ENCODE measurements at places on chromosomes 4 and X.

DNA sequence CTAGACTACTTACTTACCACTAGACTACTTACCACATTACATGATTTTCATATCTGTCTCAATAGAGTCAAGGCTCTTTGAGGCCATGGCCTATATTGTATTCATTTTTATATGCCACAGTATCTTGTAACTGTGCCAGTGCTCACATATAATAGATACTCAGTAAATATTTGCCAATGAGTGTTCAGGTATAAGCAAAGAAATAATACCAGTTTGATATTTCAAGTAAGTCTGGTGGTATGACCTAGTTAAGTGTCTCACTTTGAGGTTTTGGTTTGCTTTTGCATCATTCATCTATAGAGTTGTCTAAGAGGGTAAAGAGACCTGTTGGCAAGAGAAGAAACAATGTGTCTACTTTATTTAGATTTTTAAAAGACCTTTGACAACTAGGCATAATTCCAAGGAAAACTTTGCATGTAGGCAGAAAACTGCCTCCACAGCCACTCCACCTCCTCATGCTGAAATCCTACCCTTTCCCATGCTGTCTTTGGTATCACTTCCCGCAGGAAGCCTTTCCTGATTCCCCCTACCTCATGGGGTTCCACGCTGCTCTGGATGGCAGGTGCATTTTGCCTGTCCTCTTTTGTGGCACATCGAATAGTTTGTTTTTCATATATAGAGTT lies 91.3 kb upstream of the KLHL13 start:
- DNase-seq, result no peak

DNA sequence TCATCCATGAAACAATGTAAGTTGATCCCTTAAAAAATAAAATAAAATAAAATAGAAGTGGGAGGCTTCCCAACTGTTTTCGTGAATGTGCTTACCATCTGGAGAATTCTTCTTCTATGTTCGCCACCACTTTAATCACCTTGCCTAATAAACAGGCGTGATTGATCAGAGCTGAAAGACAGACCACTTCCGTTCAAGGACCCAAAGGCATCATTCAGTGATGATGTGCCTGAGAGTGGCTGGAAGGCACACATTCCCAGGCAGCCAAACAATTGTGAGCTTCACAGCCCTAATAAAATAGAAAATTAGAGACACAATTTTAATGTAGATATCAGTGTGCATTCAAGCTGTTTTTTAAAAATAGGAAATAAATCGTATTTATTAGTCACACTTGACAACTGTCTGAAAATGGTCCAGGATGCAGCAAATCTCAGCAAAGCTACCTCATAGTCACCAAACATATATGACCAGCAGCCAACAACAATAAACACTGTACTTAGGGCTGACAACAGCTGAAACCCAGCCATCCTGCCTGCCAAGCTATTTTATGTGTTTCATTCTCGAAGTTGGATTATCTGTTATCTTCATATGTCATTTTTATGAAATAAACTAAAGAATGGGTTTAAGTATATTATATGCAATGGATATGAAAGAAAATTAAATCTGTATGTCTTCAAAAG lies 163.2 kb upstream of the FAM9B start:
- DNase-seq, result no peak

GRCh38 chr4:168531305-168531704 lies 34.5 kb downstream of the PALLD start:
- no peak for DNase-seq

DNA sequence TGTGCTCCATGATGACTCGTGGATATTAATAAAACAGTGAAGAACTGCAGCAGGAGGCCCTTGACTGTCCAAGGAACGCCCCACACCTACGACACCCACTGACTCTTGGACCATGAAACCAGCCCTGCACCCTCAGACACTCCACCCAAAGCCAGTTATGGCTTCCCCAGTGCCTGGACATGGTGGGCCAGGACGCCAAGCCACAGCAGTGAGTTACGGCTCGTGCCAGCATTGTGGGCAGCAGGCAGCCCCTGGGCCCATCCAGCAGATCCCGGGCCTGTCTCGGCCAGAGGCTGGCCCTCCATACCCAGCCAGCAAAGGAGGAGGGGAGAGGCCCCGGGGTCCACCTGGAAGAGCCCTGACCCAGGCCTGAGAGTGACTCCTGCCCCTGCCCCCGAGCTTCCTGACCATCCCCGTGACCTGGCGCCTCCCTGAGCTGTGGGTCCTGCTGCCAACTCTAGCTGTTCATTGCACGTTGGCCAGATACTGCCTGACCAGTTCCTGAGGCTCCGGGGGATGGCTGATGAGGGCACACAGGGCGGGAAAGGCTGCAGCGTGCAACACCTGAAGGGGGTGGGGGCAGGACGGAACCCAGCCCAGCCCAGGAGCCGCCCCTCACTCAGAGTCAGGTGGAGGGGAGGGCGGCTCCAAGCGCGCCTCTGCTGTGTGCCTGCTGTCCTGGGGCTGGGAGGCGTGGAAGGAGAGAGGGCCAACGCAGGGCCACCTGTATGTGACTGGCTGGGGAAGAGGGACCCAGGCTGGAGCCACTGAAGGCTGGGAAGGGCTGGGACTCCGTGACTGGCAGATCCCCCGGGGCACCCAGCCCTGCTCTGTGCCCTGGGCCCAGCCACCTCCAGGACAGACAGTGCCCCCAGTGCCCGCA lies 739 bp downstream of the SLC49A3 start:
- DNase-seq, result no peak

DNA sequence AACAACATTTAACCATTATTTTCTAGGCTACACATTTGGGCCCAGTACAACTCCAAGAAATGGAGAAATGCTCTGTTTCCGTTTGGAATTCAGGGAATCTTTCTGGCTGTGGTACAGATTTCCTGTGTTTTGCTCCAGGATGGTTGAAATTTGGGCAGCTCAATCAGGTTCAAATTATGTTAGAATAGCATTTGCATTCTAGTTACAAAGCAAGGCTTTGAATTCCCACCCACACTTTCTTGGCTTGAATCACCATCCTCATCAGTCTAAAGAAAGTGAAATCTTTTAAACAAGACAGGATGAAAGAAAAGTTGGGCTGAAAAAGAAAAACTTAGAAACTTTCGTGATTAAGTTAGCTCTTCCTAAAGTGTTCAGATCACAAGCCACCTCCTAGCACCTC lies 98.1 kb upstream of the VCX3B start:
- DNase-seq, result no peak

DNA sequence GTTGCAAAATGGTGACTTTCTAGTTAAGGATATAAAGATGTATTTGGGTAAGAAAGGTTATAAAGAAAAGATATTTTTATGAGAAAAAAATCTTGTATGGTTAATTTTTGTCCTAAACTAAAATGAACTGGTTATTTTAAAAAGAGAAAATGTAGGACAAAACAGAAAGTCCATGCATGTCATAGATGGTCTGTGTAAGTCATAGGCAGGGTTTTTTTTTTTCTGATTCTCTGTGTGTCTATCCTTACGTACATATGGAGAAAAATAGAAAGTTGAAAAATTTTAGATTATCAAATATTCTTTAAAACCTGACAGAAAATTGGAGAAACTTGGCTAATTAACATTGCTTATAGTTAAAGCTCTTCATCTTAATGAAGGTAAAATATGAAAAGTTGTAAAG lies 493.4 kb downstream of the IQCM start:
- DNase-seq, result no peak

GRCh38 chrX:124462931-124463330 lies 116.6 kb downstream of the SH2D1A start:
- no peak for DNase-seq

GRCh38 chr4:110867251-110867960 lies 244.5 kb upstream of the PITX2 start:
- DNase-seq, result no peak

DNA sequence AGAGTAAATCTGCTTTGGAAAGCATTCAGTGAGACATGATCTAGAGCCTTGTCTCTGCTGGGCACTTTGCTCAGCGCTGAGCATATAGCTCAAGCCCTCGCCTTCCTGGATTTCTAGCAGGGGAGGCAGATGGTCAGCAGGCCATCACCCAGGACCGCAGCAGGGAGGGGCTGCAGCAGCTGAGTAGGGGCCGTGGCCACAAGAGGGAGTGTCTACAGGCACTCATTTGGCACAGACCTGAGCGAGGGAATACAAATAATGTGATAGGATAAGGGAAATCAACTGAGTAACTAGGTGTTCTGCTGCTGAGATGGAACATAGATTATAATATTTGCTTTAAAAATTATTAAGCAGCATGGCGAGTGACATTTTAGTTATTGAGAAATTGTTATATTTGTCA lies 30.2 kb downstream of the OFD1 start:
- no peak for DNase-seq

GRCh38 chrX:25548811-25549210 lies 533.0 kb upstream of the ARX start:
- DNase-seq, result no peak

- no peak for DNase-seq
Observed at GRCh38 chr4:88382621-88383020, 4.0 kb downstream of the HERC6 start.

Measured in HTR-8/SVneo (cell line).